NCI-H1930 (cell line): ENCODE measurements at places on chromosomes 13 and 19.

DNA sequence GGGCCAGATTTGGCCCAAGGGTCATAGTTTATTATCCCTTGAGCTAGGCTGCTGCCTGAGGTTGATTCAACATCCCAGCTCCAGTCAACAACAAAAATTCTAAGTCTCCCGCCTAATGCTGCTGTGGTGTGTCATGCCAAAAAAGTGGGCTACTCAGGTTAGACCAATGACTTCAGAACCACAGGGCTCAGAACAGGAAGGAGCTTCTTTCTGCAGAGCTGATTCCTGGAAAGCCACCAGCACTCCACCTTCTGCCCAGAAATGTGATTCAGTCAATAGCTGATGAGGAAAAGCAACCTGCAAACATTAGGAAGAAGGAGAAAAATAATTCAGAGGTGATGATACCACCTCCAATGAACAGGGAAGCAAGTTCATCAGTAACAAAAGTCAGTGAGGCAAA lies 56.1 kb upstream of the SERPINE3 start:
- DNase-seq, result no peak

DNA sequence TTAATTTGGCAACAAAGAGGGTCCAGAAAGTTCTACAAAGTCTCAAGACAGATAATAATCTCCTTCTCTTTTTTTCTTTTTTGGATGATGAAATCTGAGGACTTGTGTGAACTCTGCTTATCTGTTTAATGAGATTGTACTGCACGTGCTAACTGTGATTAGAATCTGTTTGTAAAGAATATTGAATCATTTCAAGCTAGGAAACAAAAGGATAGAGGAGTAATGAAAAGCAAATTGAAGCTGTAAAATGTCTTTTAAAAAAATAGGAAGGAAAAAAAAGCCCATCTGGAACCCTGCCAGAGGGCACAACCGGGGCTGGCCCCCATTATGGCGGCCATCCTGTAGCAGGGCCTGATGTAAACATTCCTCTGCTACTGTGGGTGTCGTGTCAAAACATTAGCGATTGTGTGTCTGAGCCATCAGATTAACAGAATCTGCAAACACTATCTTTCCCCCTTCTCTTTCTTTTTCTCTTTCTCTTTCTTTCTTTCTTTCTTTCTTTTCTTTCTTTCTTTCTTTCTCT lies 83.0 kb downstream of the FLT1 start:
- no peak for DNase-seq

- peak; percentile 15 for DNase-seq
These were observed 73.2 kb upstream of the RFC3 start for GRCh38 chr13:33744589-33745369.

- DNase-seq, result no peak
These were observed 12.9 kb upstream of the LRRC4B start for GRCh38 chr19:50580970-50581634.

GRCh38 chr19:41706741-41707501 lies 1.5 kb upstream of the CEACAM5 start:
- DNase-seq, result peak; percentile 79

DNA sequence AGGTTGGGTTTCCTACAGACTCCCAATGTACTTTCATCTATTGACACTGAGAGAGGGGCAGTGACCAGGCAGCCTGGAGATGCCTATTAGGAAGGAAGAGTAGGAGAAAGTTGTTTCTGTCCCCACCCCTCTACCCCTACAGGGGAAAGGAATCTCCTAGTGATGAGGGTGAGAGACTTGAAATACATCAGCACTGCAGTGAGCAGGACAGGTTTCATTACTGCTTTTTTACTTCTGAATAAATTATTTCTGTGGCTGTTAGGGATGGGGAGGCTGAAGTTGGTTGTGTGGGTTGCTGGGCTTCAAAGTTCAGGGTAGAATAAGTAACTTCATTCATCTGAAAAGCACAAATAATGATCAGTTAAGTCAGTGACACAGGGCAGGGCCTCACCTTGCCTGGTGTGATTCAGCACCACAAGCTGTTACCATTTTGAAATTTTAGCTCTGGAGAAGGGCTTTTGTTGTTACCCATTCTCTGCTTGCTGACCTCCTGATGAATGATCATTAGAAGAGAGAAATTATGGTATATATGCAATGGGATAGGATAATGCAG lies 19.3 kb downstream of the CEACAM1 start:
- no peak for DNase-seq

- no peak for DNase-seq
These were observed 8.5 kb downstream of the SPATA13 start for GRCh38 chr13:24168979-24169378.

- no peak for DNase-seq
These were observed 63.1 kb downstream of the CEBPG start for GRCh38 chr19:33436360-33437345.

- no peak for DNase-seq
These were observed 10.6 kb downstream of the FBXL3 start for GRCh38 chr13:77016251-77016812.

DNA sequence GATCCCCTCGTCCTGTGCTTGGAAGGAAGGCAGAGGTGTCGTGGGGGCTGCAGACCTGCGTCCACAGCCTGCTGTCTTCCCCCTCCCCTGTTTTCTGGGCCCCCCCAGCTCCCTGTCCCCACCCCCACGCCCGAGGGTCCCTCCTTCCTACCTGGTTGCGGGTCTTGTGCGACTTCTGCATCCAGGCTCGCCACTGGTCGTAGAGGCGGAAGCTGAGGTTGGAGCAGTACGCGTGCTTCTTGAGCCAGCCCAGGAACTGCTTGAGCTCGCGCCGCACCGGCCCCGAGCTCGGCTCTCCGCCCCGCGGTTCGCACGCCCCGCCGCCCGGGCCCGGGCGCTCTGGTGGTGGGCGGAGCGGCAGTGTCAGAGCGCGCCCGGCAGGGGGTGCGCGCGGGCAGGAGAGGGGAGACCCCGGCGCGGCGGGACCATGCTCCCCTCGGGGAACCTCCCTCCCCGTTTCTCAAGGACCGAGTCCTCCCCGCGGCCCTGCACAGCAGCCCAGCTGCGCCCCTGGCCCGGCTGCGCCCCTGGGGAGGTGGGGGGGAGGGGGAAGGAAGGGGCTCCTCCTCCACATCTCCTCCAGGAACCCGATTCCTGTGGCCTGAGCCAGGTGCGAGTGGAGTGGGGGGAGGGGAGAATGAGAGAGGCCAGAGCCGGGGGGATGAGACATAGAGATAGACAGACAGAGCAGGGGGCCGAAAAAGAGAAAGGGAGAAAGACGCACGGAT lies 5.7 kb downstream of the REX1BD start:
- DNase-seq, result peak; percentile 49

- no peak for DNase-seq
These were observed at the start of gene DENND1C for GRCh38 chr19:6481541-6482342. Gene DENND1C (minus strand): TSS chr19:6481787. CDS start chr19:6481695, 92 bp downstream.
